ENCODE measurements at places on chromosomes 7 and 10.

- DNase-seq = no peak
Measured at GRCh38 chr10:65275296-65275695, 1650.5 kb upstream of the LRRTM3 start.

DNA sequence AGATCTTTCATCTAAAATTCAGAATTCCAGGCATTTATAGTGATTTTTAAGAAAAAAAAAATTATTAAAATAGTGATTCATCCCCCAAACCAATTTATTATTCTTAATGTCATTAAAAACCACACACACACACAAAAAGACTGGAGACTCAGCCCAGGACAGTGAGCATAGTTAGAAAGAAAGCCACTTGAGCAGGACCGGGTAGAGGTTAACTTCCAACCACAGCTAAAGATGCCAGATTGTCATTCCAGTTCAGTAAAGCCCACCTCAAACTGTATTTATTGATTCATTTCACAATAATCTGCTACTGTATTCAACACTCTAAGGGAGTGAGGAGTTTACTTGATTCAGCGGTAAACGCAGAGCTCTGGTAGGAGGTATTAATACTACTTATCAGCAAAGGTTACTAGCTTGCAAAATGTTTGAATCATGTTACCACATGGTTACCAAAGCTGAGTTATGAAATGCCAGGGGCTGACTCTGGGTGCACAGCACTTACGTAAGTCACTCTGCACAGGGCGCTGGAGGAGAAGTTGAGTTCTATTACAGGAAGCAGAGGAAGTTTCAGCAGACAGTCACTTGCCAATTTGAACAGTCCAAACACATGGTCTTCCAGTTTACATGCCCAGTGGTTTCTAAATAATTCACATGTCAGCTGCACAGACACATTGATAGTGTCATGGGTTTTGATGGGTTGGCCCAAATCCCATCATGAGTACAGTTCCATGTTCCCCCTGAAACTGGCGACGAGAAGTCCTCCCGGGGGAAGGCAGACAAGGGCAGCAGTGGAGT lies 64.6 kb downstream of the KLF6 start:
- DNase-seq = peak; percentile 16

GRCh38 chr10:48685731-48686130 lies 1.1 kb downstream of the WDFY4 start:
- no peak for DNase-seq

DNA sequence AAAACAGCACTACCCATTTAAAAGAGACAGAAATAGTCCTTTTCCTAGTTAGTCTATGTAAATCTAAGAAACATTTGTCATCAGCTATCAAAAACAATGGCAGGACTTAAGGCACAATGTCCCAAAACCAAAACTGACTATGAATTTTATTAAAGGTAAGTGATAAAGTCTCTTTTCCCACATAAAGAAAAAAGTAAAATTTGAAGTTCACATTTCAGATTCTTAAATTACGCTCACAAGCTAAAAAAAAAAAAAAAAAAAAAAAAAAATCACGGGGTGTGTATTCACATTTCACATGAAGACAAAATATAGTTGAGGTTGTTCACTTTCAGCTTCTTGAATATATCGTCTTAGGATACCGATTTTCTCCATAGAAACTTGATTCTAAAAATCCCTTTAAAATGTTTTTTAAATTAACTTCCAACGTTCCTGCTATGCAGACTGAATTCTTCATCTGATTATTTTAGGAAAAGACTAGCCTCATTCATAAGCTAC lies 1.6 kb downstream of the P4HA1 start:
- no peak for DNase-seq

GRCh38 chr7:151885202-151885580 lies 8.3 kb upstream of the PRKAG2 start:
- no peak for DNase-seq

- no peak for DNase-seq
Measured at GRCh38 chr10:62613859-62614258, 190.7 kb upstream of the ADO start.

- DNase-seq = no peak
Measured at GRCh38 chr7:126450269-126450671, 802.5 kb downstream of the GRM8 start.

GRCh38 chr7:133491201-133491691 lies 238.4 kb downstream of the EXOC4 start:
- no peak for DNase-seq

DNA sequence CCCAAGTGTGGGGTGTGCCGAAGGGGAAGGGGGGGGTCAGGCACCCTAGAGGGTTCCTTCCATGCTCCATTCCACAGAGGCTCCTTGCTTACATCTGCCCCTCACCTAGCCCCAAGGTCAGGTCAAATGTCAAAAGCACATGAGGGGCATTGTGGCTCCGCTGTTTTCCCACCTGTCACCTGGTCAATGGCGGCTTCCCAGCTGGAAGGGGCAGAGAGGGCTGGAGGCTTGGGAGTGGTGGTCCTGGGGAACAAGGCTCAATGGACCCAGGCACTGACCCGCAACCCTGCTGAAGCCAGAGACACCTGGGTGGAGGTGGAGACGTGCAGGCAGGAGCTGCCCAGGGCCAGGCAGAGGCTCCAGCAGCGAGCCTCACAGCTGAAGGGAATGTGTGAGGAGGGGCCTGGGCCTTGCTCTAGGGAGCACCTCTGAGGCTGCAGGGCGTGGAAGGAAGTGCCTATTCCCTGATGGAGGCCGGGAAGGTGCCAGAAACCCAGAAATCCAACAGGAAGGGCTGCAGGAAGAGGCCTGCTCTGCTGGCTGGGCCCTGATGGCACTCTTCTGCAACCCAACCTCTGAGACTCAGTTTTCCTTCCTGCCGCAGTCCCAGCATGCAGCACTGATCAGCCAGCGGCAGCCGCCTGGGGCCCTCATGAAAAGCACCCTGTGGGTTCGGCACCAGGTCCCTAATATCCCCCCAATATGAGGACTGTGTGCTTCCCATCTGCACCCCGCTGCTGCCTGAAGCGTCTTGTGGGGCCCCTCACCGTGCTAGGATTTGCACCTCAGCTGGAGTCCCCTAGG lies 16.0 kb downstream of the RASGEF1A start:
- no peak for DNase-seq

DNA sequence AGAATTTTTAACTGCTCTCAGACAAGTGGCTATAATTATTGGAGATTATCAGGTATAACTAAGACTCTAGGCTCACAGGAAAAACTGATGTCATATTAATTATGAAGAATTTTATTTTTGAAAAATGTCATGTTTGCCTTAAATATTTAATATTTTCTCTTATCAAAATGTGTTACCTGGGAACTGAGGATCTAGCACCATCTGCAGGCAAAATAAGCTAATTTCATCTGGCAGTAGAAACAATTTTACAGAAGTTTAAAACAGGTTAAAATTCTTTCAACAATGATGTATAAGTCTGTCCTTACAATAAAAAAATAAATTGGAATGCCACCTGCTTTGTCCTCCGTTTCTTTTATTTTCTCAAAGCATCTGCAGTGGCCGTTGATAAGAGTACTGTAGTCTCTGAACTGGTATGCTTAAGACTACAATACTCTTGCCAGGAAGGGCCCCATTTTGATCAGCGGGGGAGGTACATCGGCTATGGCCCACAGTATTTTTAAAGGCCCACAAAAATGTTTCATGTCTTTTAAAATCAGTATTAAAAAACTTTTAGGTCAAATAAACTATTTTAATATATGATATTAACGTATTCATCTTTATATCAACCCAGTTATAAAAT lies 81.3 kb downstream of the VWDE start:
- DNase-seq = no peak

- no peak for DNase-seq
Measured at GRCh38 chr10:10612151-10612550, 405.5 kb upstream of the CELF2 start.

- no peak for DNase-seq
Measured at GRCh38 chr7:31043051-31043471, 9.0 kb upstream of the ADCYAP1R1 start.

- DNase-seq = no peak
Measured at GRCh38 chr10:100679327-100679726, 66.1 kb upstream of the PAX2 start.

GRCh38 chr7:115300231-115300870 lies 378.5 kb downstream of the MDFIC start:
- DNase-seq = no peak

- DNase-seq = no peak
Measured at GRCh38 chr10:36638462-36639155, 486.8 kb upstream of the ANKRD30A start.

- no peak for DNase-seq
Measured at GRCh38 chr10:79053481-79054202, 15.1 kb upstream of the ZMIZ1 start.

GRCh38 chr7:99036546-99037111 lies 107.3 kb downstream of the SMURF1 start:
- no peak for DNase-seq

DNA sequence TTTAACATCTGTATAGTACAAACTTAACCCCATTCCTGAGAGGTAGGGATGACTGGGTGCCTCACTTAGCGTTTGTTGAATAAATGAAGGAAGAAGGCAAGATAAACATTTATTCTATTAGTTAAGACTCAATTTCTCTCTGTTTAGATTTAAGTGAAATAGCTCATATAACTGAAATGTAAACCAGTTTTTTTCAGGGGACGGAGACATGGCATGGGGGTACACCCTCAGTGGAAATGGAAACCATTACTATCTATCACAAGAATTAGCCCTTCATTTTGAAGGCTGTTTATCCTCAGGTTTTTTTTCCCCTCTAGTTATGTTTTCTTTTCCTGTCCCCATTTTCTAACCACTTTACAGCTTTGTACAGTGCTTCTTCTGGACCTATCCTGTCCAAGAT lies 35.6 kb upstream of the PDLIM1 start:
- DNase-seq = no peak

- DNase-seq = no peak
Measured at GRCh38 chr10:99775850-99776249, 6.6 kb upstream of the ABCC2 start.

DNA sequence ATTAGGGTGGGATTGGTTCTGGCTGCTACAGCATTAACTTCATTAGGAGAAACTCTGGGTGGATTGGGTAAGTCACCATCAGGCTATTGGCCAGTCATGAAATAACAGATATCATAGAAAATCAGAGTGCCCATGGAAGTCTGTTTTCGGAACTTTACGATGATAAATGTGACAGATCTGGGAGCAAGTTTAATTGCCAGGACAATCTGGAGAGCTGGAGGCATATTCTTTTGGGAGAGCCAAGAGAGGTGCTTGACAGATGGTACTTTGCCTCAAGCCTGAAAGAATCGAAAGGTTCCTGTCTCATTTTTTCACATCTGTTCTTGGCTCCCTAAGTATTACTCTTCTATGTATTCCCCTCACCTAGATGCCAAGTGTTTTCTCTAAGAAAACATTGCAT lies 369.9 kb downstream of the CNTNAP2 start:
- DNase-seq = no peak

- DNase-seq = no peak
Measured at GRCh38 chr7:108294595-108294994, 161.6 kb downstream of the NRCAM start.

DNA sequence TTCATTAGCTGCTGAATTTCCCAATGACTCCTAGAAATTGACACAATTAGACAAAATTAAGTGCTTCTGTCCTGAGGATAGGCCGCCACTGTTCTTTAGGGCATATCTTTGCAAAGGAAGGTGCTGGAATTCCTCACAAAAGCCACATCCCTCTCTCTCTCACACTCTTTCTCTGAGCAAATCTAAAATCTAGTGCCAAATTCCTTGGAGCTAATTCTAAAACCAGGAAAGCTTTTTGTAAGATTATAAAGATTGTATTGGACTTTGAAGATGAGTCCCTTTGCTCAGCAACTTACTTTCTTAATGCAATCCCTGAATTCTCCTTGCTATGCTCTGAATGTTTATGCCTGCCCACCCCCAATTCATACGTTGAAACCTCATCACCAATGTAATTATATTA lies 288.9 kb downstream of the KCNMA1 start:
- no peak for DNase-seq

GRCh38 chr10:3006093-3006492 lies 61.3 kb upstream of the PFKP start:
- DNase-seq = no peak

DNA sequence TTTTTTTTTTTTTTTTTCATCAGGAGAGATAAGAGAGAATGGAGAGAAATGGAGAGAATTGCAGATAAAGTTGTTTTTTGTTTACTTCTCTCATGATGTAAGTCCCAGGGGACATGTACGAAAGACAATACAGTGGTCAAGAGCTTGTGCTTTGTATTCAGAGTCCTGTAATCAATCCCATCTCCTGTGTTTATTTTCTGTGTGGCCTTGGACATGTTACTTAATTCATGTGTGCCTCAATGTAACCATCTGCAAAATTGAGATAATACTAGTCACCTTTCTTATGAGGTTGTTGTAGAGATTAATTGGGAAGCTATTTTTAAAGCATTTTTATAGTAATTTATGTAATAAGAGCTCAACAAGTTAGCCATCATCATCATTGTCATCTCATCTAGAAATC lies 117.5 kb downstream of the CDK14 start:
- DNase-seq = no peak

- no peak for DNase-seq
Measured at GRCh38 chr7:106270122-106270977, 14.4 kb downstream of the NAMPT start.

GRCh38 chr7:123871998-123872867 lies 27.3 kb downstream of the HYAL4 start:
- DNase-seq = peak; percentile 13

DNA sequence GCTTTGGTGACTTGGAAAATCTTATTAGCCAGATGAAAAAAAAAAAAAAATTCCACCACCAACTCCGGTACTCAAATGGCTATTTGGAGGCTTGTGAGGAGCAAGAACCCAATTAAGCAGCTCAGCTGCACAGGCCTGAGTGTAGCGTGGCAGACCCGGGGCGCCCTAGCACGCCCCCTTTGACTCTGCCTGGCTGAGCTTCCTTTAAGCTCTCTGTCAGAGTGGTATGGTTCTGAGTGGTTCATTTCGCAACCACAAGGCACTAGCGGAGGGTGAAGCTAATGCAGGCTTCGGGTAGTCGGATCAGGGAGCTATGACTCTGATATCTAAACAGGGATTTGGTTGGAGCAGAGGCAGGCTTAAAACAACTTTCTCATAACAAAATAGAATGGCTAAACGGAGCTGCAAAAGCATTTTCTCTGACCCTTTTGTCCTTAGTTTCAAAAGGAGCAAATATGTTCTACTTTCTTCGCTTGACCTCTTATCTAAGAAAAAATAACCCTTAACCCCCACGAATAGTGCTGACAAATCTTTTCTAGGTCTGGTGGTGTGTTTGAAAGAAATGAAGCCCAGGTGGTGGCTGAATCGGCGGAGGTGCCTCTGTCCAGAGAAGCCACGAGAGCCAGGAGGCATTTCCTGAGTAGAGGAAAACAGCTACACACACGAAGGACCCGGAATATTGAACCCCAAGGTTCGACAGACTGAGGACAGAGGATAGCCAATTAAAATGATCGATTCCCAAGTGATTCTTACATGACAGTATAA lies 285.4 kb upstream of the GLI3 start:
- no peak for DNase-seq

- no peak for DNase-seq
Measured at GRCh38 chr10:93773120-93773519, 15.4 kb downstream of the LGI1 start.
